T-cell (primary cell): ENCODE measurements at places on chromosomes 7 and 10.

GRCh38 chr10:118259288-118259906 is 82.7 kb downstream of the FAM204A start:
- DNase-seq = peak; percentile 26

DNA sequence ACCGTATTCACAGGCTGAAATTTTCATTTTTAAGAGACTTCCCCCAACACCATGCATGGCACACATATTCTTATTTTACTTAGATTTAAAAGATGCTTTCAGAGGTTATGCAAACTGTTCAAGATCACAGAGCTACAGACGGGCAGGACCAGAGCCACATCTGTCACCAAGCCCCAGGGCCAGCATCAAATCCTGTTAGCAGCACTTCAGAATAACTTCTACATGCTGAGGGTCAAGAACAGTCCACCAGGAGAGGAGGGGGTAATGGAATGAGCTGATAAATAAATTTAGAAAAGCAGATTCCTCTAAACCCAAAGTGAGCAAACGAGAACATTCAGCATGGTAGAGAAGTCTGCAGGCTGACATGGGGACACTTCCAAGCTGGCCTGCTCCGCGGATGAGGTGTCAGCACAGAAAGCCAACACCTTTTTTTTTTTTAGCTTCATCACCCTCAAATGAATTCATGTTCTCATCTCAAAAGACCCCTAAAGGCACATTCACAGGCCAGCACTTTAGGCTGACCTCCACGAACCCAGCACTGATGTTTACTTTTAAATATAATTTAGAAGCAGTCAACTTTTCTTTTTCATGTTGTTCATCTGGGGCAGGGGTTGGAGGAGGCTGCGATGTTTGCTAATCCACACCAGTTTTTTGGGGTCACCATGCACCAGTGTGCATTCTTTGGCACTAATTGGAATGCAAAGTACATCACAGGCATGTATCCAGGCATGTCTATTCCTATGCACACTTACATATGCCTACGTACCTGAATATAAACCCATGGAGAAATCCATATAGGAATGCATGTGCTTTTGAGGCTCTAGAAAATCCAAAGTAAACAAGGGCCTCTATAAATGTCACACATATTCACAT is 249.0 kb downstream of the TNS3 start:
- DNase-seq = no peak

GRCh38 chr7:151310578-151310977 is 31.0 kb upstream of the NUB1 start:
- DNase-seq = no peak

DNA sequence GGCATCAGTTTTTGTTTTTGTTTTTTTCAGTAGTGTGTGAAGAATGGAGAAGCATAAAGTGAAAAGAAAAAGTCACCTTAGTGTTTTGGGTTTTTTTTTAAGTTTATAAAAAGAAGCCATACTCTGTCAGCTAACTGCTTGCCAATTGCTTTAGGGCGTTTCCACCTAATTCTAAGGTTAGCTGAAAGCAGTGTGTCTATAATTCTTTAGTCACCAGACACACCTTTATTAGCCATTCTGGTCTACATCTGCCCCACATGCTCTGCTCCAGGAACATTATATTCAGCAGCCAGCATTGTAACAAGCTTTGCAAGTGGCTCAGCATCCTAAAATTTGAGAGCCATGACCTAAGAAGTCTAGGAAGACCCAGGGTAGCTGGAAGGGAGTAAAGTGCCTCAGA is 14.1 kb upstream of the SLC16A12 start:
- no peak for DNase-seq

DNA sequence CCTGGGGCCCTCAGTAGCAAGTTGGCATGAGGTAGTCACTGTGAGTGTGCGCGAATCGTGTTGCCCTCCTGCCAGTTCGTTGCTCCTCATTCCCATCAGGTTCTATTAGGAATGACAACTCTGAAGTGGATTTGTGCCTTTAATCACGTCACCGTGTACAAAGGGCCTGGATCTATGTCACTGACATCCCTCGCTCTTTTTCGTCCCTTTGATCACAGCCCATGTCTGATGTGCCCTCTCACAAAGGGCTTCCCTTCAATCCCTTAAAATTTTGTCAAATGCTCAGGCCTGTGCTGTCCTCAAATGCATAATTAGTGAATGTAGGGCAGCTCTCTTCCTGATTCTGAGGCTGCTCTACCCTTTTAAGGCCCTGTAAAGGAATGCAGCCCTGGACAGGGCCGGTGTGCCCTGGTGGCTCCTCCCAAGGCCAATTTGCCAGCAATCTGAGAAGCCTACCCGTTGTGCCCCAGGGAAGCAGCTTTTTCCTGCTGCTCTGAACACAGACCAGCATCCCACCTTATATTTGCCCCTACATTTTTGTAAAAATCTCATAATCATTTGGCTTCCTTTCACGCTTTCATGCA is 93.6 kb downstream of the TMEM178B start:
- no peak for DNase-seq

DNA sequence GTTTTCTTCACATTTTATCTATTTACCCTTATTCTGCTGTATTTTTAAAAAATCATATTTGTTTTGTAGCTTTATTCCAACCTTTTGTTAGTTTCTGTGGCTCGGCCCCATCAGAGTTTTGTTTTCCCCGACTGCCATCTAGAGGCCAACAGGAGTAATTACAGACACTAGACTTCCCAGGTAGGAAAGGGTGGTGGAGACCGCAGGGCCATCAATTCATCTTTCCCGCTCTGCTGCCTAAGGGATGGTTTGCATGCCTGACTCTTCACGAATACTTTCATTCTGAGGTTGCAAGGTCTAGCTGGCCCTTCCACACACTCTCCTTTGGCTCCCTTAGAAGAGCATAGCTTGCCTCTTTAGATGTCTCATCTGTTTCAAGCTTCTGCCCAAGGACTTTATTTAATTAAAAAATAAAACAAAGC is 38.3 kb downstream of the LYZL2 start:
- peak; percentile 30 for DNase-seq

DNA sequence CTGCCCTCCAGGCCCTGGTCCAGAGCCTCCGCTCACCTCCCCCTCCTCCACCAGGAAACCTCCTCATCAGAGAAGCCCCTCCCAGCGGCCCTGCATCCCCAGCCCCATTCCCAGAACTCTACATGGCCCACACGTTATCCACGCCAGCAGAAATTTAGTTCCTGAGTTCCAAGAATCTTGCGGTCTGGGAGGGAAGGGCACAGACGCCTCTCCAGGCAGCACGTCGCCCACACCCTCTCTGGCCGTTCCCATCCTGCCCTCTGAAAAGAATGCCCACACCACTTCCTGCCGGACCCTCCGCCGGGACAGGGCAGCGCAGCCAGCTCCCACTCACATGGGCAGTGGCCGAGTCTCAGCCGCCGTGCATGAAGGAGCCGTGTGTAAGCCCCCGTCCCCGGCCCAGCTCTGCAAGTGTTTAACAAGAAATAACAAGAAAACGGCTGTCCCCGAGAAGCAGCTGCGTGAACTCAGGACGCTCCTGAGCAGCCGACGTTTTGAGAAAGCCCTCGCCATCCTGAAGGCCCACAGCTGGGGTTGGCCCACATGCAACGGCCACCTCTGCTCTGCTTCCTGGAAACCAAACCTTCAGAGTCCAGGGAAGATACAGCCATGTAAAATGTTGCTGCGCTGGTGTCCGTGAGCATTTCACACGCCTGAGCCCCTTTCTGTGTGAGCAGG is 17.4 kb downstream of the ADGRA1 start:
- DNase-seq = no peak

- no peak for DNase-seq
Measured at GRCh38 chr7:43394441-43395130, 188.3 kb upstream of the STK17A start.

DNA sequence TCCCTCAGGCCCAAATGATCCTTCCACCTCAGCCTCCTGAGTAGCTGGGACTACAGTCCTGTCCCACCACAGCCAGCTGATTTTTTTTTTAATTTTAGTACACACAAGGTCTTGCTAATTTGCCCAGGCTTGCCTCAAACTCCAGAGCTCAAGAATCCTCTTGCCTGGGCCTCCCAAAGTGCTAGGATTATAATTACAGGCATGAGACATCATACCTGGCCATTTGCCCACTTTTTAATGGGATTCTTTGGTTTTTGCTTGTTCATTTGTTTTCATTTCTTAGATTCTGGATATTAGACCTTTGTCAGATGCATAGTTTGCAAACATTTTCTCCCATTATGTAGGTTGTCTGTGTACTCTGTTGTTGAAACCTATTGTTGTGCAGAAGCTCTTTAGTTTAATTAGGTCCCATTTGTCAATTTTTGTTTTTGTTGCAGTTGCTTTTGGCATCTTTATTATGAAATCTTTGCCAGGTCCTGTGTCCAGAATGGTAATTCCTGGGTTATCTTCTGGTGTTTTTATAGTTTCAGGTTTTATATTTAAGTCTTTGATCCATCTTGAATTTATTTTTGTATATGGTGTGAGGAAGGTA is 95.2 kb downstream of the GLCCI1 start:
- no peak for DNase-seq

DNA sequence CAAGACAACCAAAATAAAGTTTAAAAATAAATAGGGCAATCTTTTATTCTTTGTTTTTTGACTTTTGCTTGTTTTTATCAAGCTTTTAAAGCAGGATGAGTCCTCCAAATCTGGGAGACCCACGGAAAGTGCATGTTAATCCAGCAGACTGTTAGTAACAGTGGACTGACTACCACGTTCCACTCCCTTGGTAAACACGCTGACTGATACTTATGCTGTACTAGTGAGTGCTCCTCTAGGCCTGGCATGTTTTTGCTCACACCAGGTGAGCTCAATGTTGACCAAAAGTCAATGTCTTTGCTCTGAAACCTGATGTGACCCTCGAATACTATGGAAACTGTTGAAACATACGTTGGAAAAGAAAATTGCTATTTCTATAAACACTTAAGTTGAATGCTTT is 88.4 kb downstream of the KIAA1549 start:
- DNase-seq = no peak

DNA sequence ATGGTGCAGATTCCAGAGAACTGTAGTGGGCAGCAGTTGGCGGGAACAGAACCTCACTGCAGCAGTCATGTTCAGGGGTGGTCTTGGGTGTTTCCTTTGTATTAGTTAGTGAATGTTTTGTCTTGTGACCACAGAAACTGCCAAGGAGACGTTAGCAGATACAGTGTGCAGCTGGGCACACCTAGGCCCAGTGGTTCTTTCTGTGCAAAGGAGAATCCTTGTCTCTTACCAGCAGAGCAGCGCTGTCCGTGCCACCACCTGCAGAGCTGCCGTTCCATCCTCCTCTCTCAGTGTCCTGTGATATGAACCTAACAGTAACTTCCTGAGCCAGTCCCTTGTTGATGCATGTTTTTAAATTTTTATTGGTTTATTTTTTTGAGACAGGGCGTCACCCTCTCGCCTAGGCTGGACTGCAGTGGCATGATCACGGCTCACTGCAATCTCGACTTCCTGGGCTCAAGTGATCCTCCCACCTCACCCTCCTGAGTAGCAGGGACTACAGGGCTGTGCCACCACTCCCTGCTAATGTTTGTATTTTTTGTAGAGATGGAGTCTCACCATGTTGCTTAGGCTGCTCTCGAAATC is 60.6 kb downstream of the WDR37 start:
- no peak for DNase-seq

DNA sequence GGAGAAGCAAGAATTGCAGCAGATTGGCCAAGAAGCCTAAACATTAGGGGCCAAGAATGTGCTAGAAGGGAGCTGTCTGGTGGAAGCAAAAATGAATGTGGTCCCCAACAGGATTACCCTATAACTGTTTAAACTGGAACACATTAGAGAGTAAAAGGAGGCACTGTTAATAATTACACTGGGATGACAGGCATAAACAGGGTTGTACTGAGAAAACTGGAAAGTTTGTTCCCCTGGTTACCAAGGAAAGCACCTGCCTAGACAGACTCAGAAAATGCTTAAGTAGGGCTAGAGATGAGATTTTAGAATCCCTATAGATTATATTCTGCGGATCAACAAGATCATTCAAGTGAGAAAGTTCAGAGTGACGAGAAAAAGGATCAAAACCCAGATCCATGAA is 100.8 kb downstream of the CTTNBP2 start:
- DNase-seq = no peak

GRCh38 chr7:42095791-42096190 is 141.2 kb downstream of the GLI3 start:
- DNase-seq = no peak

- DNase-seq = no peak
Measured at GRCh38 chr10:12965571-12965970, 35.9 kb downstream of the CCDC3 start.

DNA sequence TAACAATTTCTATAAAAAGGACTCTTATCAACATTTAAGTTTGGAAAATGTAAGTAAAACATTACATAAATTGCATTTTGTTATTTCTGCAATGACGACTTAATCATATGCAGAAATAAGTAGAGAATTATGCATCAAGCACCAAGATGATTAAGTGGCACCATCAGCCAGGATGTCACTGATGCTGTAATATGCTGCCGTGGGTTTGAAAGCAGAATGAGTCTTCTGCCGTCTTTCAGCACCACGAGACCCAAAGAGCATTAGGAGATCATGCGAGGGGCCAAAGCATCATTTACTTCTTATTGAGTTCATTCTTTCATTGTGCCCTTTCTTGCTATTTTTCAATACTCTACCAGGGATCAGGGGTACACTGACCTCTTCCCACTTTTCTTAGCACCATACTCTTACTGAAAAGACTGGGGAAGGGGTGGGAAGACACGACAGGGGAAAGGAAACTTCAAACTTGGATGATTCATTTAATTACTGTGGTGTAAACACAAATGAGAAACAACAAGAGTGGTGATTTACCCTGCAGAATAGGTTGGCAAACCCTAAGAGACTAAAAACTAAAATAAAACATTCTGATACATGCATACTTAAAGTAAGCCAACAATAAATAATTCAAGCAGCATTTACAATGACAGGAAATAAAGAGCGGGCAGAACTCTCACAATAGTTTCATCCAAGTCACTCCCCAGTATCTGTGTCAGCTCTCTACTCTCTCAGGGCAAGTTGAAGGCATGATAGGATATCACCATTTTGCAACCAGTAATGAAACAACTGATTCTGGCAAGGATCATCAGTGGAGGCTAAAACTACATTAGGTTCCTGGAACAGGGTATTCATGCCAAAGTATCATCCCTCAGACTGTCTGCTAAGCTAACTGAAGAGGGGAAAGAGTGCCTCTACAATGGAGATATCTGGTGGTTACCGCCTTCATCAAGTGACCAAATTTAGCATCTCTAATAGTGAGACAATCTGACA is 70.8 kb downstream of the CUL2 start:
- DNase-seq = no peak

GRCh38 chr10:127526161-127526560 is 22.9 kb upstream of the NPS start:
- DNase-seq = no peak

DNA sequence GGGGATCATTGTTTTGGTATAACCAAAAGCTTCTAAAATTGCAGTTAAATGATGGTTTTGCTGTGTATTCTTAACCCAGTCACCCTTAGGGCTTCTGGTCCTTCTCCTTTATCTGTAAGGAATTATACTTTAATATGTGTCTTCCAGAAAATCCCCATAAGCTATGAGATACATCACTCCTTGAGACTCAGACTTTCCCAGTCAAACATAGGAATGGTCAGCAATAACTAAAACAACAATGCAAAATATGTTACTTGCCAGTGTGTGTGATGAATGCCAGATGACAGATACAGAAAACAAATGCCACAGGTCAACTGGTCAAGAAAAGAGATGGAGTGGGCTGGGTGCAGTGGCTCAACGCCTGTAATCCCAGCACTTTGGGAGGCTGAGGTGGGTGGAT is 10.1 kb downstream of the ADD3 start:
- DNase-seq = no peak

GRCh38 chr10:44589944-44590449 is 205.1 kb upstream of the CXCL12 start:
- DNase-seq = no peak
